NCI-H1105 (cell line): ENCODE measurements at places on chromosomes 3 and 15.

DNA sequence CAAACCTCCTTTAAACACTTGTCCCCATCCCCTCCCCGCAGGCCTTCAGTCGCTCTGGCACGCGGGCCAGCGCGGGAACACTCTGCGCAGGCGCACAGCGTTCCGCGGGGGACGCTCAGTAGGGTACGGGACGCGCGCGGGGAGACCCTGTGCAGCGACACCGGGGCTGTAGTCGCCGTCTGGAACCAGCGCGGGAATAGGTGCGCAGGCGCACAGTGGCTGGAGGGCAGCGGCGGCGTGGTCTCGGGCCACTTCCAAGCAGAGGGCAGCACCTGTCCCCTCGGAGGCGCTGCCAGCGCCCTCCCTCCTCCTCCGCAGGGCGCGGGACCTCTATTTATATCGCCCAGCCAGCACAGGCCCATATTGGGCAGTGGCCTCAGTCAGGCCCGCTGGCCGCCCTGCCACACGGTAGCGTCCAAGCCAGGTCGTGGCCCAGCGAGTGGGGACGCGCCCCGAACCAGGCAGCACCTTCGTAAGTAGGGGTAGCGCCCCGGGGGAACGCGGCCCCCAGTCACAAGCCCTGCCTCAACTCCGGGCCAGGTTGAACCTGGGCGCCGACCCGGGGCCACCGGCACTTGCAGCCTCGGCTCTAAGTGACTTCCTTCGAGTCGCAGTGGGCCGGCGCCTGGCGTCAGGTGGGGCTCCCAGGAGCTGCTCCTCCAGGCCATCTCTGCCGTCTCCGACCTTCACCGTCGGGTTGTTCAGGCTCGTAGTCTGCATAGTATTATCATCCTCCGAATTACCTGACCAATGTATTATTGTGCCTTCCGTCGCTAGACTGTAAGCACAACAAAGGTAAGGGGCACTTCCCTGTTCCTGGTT is at the start of gene KBTBD12:
TSS of gene KBTBD12 (plus strand) at position 118 of the 822 bp plus-strand sequence. CDS start 7,830 bp downstream, outside the sequence.
- peak; percentile 89 for DNase-seq

DNA sequence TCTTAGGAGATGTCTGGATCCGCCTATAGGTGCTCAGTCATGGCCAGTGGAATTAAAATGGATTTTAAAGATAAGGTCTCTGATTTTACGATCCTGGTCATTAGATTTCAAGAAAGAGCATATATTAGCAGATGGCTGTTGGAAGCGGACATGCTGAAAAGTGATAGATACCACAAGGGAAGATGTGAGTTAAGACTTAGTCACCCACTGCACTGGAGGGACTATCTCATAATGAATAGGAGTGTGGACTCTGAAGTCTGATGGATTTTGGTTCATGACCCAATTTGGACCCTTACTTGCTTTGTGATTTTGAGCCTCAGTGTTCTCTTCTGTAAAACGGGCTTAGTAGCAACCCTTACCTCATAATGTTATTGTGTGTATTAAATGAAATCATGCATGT is 214.7 kb downstream of the CHST2 start:
- DNase-seq, result no peak

DNA sequence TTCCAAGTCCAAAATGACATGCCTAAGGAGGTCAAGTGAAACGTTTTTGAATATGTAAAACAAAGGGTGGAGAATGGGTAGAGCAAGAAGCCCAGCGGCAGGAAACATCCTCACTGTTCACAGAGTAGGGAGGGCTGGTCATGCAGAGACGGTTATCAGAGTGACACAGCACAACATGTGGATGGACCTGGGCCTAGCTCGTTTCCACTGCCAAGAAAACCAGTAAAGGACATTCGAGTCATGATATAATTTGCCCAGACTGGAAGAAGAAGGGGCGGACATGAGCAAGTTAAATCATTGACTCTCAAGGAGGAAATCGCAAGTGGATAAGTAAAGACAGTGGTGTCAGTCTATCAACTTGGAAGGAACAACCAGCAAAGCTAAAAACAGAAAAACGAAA is 89.3 kb downstream of the LRIG1 start:
- no peak for DNase-seq

DNA sequence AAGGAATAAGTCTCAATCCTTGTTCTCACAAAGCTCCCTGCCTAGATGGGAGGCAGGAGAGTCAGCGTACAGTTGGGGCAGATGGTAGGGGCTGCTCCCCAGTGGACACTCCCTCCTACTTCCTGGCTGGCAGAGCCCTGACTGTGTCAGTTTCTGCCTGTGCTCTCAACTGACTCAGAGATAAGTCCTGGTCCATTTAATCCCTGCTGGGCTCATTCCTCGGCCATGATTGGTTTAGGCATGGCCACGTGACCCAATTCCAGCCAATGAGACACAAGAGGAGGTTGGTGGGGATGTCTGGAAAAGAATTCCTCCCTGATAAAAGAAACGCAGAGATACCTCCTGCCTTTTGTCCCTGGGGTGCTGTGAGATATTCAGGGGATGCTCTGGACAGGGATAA is 118.1 kb upstream of the SLC6A11 start:
- DNase-seq, result no peak

- DNase-seq, result no peak
Observed at GRCh38 chr15:85500729-85501128, 120.3 kb downstream of the AKAP13 start.

DNA sequence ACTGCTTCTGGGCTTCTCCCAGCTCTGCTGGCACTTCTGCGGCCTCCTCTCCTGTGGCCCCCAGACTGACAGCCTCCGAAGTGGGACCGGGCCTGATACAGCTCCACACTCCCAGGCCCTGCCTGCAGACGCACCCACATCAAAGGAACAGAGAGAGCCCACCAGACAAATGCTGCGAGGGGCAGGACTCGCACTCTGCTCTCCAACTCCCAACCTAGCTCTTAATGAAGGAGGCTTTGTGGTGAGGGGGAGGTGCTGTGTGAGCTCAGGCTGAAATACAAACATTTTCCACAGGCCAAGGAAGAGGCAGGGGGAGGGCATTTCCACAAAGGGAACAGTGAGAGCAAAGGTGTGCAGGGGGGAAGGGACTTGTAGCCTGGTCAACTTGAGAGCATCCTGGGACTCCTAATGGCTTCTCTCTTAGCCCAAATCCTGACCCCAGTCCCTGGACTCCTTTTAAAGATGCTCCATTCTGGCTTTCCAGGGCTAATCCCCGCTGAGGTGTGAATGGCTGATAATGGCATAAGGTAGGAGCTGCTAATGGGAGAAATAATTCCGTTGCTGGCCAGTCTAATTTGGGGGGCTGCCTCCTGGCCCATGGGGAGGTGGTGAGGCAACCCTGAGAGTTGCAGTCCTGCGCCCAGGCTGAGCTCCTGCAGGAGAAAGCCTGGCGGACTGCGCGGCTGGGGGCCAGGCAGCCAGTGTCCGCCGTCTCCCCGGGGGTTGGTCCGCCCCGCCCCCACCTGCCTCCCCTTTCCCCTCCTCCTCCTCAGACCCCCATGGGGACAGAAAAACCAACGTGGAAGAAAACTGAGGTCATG is 9.6 kb downstream of the LINGO1 start:
- no peak for DNase-seq

GRCh38 chr3:127518456-127519081 is 72.0 kb downstream of the TPRA1 start:
- no peak for DNase-seq

DNA sequence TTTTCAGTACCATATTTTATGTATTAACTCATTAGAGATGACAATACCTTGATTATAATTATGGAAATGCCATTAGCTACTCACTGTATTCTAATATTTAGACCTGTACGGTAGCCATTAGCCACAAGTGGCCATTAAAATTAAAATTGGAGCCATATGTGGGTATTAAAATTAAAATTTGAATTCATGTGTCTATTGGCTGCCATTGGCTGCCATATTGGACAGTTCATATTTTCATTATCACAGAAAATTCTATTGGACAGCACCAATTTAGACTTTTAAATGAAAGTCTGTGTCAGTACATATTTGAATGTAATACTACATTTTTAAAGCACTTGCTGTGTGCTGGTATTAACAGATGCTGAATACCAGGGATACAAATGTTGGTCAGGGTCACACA is 3.0 kb downstream of the ATP11B start:
- DNase-seq, result no peak

DNA sequence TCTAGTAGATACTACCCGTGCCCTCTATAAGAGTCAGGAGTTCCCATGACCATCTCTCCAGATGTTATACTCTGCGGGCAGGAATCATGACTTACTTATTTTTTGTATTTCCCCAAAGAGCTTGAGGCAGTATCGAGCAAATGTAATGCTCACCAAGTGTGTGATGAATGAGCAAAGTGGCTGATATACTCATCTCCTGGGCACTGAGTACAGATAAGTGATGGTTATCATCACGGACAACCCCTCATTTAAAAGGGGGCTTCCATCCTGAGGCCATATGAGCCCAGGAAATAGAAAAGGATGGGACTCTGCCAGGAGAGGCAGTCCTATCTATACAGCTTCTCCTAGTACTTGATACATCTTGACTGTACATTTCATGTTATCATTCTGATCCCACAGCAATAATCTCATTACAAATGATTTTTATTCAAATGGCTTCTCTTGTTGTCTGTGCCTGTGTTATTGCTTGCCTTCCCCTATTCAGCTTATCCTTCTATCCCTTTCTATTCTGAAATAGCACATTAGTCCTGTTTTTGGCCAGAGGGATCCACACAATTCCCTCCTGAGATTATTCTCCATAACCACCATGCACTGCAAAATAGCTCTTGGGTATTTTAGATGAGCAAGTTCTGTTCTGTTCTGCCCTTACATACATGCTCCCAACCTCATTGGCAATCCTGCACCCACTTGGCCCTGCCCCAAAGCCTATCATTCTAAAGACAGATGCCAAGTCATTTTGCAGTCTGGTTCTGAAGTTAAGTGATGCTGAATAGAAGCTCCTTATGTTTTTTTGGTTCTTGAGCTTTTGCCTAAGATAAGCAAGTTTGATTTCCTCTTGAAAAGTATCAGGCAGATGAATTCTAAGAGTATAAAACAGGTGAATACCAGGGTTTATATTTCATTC is 48.0 kb upstream of the MRPL3 start:
- no peak for DNase-seq

- no peak for DNase-seq
Observed at GRCh38 chr3:36312351-36312750, 68.0 kb upstream of the STAC start.

- DNase-seq, result no peak
Observed at GRCh38 chr3:113552851-113553250, 20.5 kb downstream of the SIDT1 start.

- DNase-seq, result no peak
Observed at GRCh38 chr3:58356054-58356453, 23.4 kb downstream of the PXK start.

DNA sequence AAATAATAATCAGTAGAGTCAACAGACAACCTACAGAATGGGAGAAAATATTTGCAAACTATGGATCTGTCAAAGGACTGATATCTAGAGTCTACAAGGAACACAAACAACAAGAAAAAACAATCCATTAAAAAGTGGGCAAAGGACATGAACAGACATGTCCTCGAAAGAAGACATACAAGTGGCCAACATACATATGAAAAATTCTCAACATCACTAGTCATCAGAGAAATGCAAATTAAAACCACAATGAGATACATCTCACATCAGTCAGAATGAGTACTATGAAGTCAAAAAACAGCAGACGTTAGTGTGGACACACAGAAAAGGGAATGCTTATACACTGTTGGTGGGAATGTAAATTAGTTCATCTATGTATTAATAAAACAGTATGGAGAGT is 33.7 kb downstream of the SLC2A2 start:
- no peak for DNase-seq

DNA sequence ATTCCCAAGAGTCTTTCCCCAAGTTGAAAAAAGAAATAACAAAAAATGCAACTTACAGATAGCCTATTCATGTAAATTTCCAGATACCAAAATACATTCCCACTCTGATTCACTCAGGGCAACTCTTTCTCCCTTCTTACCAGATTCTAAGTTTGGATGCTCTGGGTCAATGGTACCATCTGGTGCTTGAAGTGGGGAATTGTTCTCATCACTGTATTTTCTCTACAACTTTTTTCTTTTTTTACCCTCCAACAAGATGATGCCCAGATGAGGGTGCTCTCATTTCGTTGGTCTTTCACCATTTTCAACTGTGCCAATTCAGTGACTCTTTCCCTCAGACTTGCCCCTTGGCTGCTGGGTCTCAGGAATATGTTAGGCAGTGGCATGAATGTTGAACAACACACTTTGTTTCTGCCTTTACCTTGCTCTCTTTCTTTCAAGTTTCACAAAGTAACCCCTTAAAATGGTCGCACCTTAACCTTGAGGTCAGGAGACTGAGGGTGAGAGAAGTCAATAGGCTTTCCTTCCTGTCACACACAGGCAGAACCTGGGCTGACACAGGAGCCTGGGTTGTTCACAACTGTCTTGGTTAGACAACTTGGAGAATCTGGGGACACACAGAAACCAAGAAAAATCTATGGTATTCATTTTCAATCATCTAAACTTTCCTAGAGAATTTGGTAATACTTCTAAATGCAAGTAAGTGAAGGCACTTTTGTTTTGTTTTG is 330.7 kb upstream of the SLCO3A1 start:
- DNase-seq, result no peak

DNA sequence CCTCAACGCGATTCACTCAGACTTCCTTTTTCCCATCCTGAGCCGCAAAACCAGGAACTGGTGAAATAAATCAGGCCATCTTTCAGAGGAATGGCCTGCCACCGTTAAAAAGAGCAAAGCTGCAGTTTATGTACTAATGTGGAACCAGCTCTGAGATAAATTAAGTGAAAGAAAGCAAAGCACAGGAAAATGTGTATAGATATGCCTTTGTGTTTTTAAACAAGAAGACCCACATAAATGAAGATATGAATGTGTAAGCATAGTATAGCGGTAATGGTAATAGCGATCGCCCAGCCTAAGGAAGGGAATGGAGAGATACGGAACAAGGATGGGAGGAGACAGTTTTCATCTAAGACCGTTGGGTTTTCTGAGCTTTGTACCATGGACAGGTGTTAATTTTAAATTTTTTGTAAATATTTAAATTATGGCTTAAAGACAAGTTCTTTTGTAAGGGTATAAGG is 30.8 kb upstream of the RPN1 start:
- DNase-seq, result no peak

GRCh38 chr3:146390006-146390772 is 79.2 kb downstream of the PLSCR2 start:
- DNase-seq, result no peak

- no peak for DNase-seq
Observed at GRCh38 chr3:195219351-195220230, 51.4 kb downstream of the XXYLT1 start.
